Spinal cord (tissue), 10 donors: ENCODE measurements at places on chromosomes 6 and 20.
A peak's percentile ranks its signal among the peaks of the same experiment; 100 is the strongest.

- DNase-seq, result peak; percentile 36
Measured at GRCh38 chr6:48032151-48032550, 78.8 kb downstream of the PTCHD4 start.

GRCh38 chr6:42819803-42820511 is 38.1 kb downstream of the BICRAL start:
- DNase-seq, result no peak

DNA sequence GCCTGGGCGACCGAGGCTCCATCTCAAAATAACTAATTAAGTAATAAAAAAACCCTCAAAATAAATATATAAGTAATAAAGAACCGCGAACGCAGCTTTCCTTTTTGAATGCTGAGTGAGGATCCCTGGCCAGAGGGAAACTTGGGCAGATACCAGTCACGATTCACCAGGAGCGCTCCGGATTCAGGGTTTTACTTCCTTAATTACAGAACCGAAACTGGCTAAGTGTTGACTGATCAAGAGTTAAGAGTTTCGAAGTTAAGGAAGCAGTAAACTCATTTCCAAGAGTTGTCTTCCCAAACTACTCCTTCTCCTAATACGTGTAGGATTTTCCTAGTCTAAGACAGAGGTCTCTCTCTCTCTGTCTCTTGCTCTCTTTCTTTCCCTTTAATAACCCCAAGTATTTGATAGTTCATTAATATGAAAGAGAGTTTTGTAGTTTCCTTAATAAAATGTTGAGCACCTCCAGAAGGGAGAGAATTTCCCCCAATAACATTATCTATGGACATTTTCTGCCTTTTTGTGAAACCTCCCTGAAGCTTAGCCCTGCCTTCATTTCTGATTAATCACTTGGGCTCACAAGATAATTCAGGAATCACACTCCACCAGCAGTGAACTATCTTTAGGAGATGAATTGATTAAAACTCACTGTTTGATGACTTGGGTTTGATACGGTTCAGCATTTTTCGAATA is 61.4 kb upstream of the ZNF217 start:
- DNase-seq, result no peak

- DNase-seq, result no peak
Measured at GRCh38 chr20:19987046-19987445, 30.1 kb upstream of the NAA20 start.

DNA sequence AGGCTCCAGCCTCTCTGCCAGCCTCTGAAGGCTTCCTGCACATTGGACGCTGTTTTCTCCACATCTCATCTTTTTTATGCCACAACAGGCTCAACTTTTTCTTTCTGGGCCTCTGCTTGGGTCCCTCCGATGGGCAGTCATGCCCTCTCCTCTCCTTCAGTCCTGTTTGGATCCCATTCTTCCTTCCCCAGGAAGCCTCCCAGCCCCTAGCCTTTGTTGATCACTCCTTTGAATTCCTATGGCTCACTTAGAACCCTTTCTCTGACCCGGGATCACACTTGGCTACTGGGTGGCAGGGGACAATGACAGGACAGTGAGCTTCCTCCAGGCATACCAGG is 4.5 kb downstream of the SLA2 start:
- no peak for DNase-seq

DNA sequence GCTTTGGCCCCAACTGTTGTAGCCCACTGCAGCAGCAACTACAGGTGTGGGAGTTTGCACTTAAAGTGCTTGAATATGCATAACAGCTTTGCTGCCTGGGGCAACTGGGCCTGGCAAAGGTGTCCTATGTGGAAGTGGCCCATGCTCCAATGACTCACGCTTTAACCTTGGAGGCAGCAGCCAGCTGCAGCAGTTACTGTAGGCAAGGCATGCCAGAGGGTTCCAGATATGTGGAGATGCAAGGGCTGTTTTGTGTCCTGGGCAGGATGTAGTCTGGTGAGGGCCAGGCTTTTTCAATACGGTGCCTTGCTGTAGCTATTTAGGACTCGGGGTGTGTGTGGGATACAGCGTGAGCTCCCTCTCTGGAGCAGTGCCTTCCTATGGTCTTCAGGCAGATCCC is 150.3 kb downstream of the NKAIN2 start:
- no peak for DNase-seq
